ENCODE measurements at places on chromosomes 5 and 9. TPM values are rescaled to one million over a fixed set of nuclear protein-coding genes. Genes with fewer than 3 reads are reported as not detected.

Gene TAF1L
- total RNA-seq, result not detected

GRCh38 chr9:35714579-35715252, 17.3 kb downstream of the TLN1 start:
- no peak overlapping the region for H3K4me3 ChIP-seq
- H3K27ac ChIP-seq, result no peak overlapping the region
- no peaks in the 10 kb centered on the region for H3K27me3 ChIP-seq
- H3K4me1 ChIP-seq, result no peaks in the 10 kb centered on the region
- H3K36me3 ChIP-seq, result peaks cover 100% of the 10 kb centered on the region

DNA sequence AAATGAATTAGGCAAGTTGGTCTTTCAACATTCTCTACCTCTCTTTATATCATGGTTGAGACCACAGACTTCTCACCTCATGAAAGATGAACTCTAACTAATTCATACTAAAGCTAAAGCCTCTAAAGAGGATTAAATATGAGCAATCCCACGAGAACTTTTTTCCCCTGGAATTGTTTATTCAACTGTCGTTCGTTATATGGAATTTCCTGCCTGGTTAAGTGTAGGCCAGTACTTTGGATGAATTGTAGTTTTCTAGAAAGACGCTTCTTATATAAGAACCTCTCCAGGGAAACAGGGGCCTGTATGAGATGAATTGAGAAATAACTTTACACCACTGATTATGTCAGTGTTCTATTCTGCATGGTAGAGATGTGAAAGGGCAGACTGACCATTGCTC, 42.9 kb downstream of the PDCD1LG2 start:
- H3K4me1 ChIP-seq, result no peaks in the 10 kb centered on the region
- no peak overlapping the region for H3K4me3 ChIP-seq
- no peak for DNase-seq
- H3K27ac ChIP-seq, result no peak overlapping the region

GRCh38 chr9:113599646-113600022, 136.1 kb downstream of the RGS3 start:
- no peak overlapping the region for H3K4me3 ChIP-seq
- DNase-seq, result no peak
- H3K27ac ChIP-seq, result no peak overlapping the region
- H3K27me3 ChIP-seq, result no peaks in the 10 kb centered on the region
- H3K4me1 ChIP-seq, result peaks cover 65% of the 10 kb centered on the region
- H3K36me3 ChIP-seq, result no peaks in the 10 kb centered on the region

GRCh38 chr5:10253390-10253789, 3.3 kb downstream of the CCT5 start:
- no peaks in the 10 kb centered on the region for H3K27me3 ChIP-seq
- H3K36me3 ChIP-seq, result peaks cover 45% of the 10 kb centered on the region
- no peak overlapping the region for H3K27ac ChIP-seq
- no peaks in the 10 kb centered on the region for H3K4me1 ChIP-seq
- H3K4me3 ChIP-seq, result no peak overlapping the region
- DNase-seq, result no peak

DNA sequence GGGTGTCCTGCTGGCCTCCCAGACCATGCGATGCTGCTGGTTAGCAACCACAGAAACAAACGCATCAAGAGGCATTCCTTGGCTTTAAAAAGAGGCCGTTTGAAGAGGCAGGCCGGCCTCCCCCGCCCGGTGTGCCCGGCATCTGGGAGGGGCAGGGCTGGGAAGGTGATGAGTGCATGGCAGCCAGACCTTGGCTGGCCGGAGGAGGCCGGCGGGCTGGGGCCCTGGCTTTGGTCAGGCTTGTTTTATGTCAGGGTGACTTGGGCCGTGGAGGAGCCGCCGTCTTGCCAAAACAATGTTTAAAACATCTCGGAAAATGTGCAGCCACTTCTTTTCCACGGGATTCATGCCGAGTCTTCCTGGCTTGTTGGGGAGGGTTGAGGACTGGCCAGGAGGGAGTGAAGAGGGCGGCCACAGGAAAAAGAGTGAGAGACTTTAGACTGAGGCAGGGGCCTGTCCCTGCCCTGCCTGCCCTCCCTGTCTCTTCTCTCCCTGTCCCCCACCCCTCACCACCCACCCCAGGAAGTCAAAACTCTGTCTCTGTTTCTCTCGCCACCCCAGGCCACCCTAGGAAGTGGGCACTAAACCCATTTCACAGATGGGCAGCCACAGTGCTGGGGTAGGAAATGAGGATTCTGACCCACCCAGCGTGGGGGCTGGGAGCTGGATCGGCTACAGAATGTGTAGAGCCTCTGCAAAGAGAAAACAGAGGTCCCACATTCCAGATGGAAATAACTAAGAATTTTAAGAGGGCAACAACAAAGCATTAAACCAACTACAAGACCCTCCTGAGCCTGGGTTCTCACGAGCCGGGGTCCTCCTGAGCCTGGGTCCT, 143.0 kb downstream of the RXRA start:
- DNase-seq, result no peak
- no peak overlapping the region for H3K4me3 ChIP-seq
- H3K36me3 ChIP-seq, result no peaks in the 10 kb centered on the region
- H3K4me1 ChIP-seq, result no peaks in the 10 kb centered on the region
- H3K27ac ChIP-seq, result no peak overlapping the region

- no peaks in the 10 kb centered on the region for H3K27me3 ChIP-seq
- peaks cover 17% of the 10 kb centered on the region for H3K4me1 ChIP-seq
- no peak for DNase-seq
Observed at GRCh38 chr9:109974918-109975276, 194.9 kb downstream of the PALM2AKAP2 start.

DNA sequence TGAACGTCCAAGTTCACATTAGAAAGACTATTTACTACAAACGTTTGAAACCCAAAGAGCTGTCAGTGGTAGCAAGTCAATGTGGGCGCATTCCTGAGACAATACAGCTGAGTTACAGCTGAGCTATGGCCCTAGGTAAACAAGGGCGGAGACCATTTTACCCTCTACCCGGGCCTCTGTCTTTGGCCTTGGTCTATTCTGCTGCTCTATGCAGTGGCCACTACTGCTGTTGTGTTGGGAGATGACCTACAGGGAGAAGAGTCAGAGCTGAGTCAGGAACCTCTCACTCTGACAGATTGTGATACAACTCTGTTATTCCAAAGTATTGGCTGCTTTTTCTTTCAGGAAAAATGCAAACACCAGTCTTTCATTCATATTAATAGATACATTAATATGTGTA, 700.6 kb downstream of the SEMA5A start:
- no peak overlapping the region for H3K27ac ChIP-seq
- no peaks in the 10 kb centered on the region for H3K27me3 ChIP-seq
- DNase-seq, result no peak
- H3K4me3 ChIP-seq, result no peak overlapping the region
- H3K36me3 ChIP-seq, result no peaks in the 10 kb centered on the region

DNA sequence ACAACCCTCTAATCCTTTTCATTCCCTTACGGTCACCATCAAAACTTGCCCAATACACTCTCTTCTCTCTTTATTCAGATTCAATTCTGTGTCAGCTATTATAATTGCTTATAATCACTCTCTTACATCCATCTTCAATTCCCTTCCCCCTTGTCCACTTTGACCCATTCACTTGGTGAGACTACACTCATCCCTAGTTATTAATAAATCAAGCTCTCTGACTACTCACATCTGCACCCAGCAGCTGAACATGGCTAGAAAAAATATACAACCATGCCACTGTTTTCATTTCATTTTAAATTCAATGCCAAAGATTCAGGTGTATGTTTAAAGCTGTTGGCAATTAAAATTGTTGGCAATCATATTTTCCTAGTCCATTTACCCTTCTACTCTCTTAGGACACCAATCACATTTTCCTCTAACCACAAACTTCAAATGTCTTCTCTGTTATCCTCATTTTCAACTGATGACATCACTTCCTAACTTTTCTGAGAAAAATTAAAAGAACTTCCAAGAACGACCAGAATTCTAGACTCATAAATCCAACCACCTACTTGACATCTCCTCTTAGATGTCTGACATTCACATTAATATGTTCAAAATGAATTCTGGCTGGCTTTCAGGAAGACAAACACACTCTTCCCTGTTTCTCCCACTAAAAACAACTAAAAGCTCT, 5.5 kb downstream of the C5orf15 start:
- H3K36me3 ChIP-seq, result no peaks in the 10 kb centered on the region
- peaks cover 7% of the 10 kb centered on the region for H3K4me1 ChIP-seq
- H3K27ac ChIP-seq, result no peak overlapping the region
- no peak overlapping the region for H3K4me3 ChIP-seq
- DNase-seq, result no peak

DNA sequence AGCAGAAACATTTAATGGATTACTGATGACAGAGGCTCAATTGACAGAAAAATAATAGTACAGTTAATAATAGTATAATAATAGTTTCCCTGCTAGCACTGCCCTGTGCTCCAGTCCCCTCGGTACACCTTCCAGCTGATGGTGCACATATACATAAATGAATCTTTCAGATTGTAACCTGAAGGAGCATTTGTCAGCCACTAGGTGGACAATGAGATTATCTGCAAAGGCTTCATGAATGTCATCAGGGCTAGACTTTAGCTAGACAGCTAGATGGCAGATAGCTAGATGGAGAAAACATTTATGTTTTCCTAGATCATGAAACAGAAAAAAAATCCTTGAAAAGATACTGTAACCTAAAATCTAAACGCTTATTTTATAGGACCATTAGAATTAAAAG, 304.4 kb upstream of the SMC2 start:
- DNase-seq, result no peak
- H3K27ac ChIP-seq, result no peak overlapping the region
- no peaks in the 10 kb centered on the region for H3K36me3 ChIP-seq

- no peak for DNase-seq
- no peaks in the 10 kb centered on the region for H3K36me3 ChIP-seq
- H3K27me3 ChIP-seq, result no peaks in the 10 kb centered on the region
- no peak overlapping the region for H3K27ac ChIP-seq
- no peaks in the 10 kb centered on the region for H3K4me1 ChIP-seq
- H3K4me3 ChIP-seq, result no peak overlapping the region
Observed at GRCh38 chr5:7763621-7764072, 87.3 kb downstream of the CFAP90 start.

DNA sequence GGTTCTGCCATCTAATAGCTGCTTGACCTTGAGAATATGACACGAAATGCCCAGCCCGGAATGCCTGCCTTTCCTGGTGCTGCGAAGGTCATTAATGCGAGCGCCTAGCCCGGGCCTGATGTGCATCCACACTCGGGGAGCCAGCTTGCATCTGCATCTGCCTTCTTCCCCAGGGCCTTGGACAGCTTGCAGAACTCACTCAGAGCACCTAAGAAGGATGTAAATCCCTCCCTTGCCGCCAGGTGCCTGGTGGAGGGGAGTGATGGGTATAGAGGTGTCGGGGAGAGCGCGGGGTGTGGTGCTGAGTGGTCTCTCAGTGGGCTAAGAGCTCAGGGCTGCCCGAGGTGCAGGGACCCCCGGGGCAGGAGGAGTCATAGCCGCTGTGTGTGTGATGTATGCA, 127.2 kb downstream of the MRPL36 start:
- DNase-seq, result no peak
- H3K4me1 ChIP-seq, result no peaks in the 10 kb centered on the region
- H3K27me3 ChIP-seq, result no peaks in the 10 kb centered on the region
- no peak overlapping the region for H3K4me3 ChIP-seq
- no peaks in the 10 kb centered on the region for H3K36me3 ChIP-seq

- H3K4me3 ChIP-seq, result no peak overlapping the region
- H3K36me3 ChIP-seq, result no peaks in the 10 kb centered on the region
- H3K4me1 ChIP-seq, result no peaks in the 10 kb centered on the region
- no peak overlapping the region for H3K27ac ChIP-seq
Observed at GRCh38 chr5:179257176-179257682, 88.0 kb downstream of the ADAMTS2 start.

- no peak for DNase-seq
- H3K36me3 ChIP-seq, result peaks cover 36% of the 10 kb centered on the region
- no peaks in the 10 kb centered on the region for H3K4me1 ChIP-seq
Observed at GRCh38 chr5:96733771-96734500, 71.8 kb downstream of the CAST start.

GRCh38 chr5:127275641-127276193, 14.9 kb upstream of the MEGF10 start:
- H3K27ac ChIP-seq, result no peak overlapping the region
- H3K4me3 ChIP-seq, result no peak overlapping the region
- H3K27me3 ChIP-seq, result no peaks in the 10 kb centered on the region

DNA sequence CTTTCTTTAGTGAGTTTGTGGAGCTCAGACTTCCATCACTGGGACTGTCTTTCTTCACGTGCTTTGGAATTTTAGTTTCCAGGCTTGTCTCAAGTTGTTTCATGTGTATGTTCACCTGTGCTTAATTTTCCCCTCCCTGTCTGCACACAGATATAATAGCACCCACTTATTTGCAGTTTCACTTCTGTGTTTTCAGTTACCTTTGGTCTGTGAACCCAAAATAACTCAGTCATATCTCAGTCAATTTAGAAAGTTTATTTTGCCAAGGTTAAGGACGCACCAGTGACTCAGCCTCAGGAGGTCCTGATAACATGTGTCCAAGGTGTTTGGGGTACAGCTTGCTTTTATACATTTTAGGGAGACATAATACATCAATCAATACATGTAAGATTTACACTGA, 330.4 kb downstream of the ICE1 start:
- H3K27me3 ChIP-seq, result no peaks in the 10 kb centered on the region
- H3K36me3 ChIP-seq, result no peaks in the 10 kb centered on the region
- no peaks in the 10 kb centered on the region for H3K4me1 ChIP-seq
- no peak overlapping the region for H3K27ac ChIP-seq
- H3K4me3 ChIP-seq, result no peak overlapping the region

All from right lobe of liver (tissue), 6 donors.